ENCODE measurements at places on chromosomes 7 and 10.

DNA sequence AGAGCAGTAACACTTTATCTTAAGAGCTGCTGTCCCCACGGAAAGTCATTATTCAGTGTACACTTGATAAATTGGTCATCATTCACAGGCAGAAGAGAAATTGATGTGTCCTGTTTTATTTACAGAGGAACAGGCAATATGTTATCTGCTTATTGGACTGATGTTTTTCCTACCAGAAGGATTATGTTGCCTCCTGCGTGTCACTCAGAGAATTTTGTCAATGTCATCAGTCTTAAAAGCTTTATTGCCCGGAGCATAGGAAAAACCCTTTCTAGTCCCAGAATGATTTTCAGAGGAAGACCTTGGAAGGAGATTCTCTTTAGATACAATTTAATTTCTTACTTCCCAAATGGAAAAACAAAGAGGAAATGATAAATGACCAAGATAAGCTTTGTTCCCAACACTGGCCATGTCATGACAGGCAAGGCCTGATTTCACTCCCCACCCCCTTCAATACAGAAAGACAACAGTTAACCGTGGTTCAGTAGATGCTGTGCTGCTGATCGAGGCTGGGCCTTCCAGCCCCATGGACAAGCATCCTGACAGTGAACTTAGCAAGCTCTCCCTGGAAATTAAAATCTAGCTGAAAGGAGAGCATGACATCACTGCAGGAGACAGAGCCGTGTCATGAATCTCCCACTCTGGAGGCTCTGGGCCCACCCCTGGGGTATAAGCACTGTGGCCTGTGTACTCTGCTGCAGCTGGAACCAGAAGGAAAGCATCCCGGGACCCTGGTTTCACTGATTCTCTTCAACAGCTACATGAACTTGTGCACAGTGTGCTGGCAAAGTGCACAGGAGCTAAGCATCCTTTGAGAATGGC lies 118.8 kb upstream of the LYZL2 start:
- DNase-seq: no peak

- no peak for DNase-seq
These were observed 46.9 kb upstream of the GDF10 start for GRCh38 chr10:47253030-47253637.

- peak; percentile 62 for DNase-seq
These were observed 174.8 kb upstream of the FZD1 start for GRCh38 chr7:91089382-91089963.

DNA sequence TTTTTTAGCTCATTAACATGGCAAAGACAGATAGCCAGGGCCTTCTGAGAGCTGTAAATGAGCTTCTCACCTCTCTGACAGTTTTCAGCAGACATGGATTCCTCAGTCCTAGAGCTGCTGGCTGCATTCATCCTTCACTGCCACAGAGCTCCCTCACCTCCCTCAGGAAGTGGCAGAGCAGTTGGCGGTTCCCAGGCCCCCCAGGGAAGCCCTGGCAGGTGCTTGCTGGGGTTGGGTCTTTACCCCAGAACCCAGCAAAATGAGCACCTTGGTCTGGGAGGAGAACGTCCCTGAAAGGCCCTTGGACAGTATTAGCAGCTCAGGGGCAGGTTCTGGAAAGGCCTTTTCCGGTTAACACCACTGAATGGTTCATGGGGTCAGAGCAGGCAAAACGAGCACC lies 288.0 kb downstream of the PTPRN2 start:
- DNase-seq: no peak

GRCh38 chr10:1241973-1242935 lies 186.1 kb downstream of the WDR37 start:
- no peak for DNase-seq

DNA sequence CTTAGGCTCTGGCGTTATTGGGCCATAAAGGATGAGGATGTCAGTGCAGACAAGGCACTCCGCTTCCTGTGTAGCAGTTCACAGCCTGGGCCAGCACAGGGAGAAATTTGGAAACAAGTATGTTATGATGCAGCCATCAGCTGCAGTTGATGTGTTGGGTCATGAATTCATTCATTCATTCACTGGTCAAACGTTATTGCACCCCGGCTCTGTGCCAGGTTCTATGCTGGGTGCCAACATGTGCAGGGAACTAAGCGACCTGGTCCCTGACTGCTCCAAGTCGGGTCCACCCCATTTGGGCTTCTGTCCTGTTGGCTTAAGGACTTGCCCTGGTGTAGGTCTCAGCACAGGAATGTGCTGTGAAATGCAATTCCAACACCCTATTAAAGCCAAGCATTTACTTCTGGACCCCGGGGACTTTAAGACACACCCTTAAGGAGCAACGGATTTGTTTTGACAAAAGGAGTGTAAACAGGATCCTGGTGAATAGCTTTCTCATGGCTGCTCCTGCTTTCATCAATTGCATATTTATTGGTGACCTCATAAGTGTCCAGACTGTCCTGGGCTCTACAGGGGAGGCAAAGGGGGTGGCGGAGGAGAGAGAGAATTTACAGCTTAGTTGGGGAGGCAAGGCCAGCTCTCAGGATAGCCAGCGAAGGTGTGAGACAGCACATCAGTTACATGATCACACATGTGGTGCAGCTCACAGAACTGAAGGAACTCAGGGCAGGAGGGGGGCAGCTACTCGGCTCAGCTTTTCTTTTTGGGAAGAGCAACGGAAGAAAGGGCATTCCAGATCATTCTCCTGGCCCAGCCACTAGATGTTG lies 158.6 kb downstream of the GRK5 start:
- DNase-seq: no peak

- no peak for DNase-seq
These were observed 42.0 kb downstream of the PRPS1L1 start for GRCh38 chr7:17985473-17986239.

DNA sequence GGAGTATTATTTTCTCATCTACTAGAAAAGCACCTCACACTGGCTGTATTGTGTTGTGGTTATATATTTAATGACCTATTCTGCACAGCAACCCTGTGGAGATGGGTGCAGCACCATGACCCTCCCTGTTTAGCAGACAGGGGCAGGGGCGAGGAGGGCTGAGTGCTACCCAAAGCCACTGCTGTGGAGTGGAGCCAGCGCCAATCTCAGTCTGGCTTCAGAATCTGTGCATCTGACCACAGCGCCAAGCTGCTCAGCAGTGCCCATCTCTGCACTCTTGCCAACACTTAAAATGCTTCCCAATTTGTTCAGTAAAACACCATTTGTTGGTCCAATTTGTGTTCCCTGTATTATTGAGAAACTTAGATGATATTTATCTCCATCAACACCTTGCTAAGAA lies 239.1 kb downstream of the ZMYND11 start:
- no peak for DNase-seq

DNA sequence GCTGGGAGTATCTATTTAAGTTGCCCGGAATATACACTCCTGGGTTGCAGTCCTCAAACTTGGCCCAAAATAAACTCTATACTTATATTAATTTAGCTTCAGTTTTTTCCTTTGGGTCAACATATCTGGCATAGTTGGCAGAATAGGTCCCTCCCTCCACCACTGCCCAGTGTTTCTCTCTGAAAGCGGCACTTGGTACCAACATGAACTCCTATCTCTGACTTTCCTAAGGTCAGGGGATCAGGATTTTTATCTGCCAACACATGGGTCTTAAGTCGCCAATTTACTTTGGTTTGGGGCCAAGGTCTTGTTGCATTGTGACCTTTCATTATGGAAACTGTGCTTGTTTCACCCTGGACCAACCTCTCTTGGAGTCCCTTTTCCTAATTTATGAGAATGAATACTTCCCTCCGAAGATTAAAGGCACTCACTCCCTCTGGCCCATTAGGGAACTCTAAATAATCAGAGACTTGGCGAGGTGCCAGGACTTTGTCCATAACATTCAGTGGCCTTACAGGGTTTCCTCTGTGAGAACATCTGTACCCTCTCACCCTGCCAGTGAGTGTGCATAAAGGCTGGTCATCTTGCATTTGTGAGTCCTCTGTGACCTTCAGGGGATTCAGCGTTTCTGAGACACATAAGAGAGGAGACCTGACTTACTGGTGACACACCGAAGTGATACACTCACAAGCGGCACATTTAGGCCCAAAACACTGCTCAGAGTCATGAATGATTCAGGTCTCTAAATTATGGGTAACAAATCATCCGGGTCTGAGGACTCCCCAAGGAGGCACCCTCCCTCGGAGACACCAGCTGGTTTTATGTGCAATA lies 19.7 kb upstream of the FKBP9 start:
- no peak for DNase-seq

GRCh38 chr7:148747274-148747673 lies 48.6 kb downstream of the CUL1 start:
- DNase-seq: no peak

- no peak for DNase-seq
These were observed 200.3 kb downstream of the LSM5 start for GRCh38 chr7:32289651-32290414.

GRCh38 chr10:75622503-75622902 lies 191.1 kb downstream of the LRMDA start:
- no peak for DNase-seq

GRCh38 chr10:76939933-76940468 lies 697.6 kb downstream of the KCNMA1 start:
- no peak for DNase-seq

All from Kasumi-1 (cell line).